ENCODE measurements at places on chromosomes 5 and 9.
A peak's percentile ranks its signal among the peaks of the same experiment; 100 is the strongest.

GRCh38 chr9:113501129-113501686 lies 37.7 kb downstream of the RGS3 start:
- no peak for DNase-seq

GRCh38 chr5:23614422-23614821 lies 107.0 kb downstream of the PRDM9 start:
- no peak for DNase-seq

DNA sequence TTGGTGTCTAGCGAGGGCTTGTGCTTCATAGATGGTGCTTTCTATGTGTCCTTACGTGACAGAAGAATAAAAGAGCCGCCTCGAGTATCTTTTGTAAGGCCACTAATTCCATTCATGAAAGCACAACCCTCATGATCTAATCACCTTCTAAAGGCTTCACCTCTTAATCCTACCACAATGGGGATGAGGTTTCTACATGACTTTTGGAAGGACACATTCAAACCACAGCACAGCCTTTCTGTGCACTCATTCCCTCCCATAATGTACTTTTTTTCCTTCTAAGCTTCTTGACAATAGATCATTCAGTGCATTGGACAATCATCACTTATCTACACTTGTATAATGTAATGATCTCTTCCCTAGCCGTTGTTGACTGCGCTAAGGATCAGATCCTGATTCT lies 774.8 kb downstream of the BRINP1 start:
- DNase-seq = no peak

DNA sequence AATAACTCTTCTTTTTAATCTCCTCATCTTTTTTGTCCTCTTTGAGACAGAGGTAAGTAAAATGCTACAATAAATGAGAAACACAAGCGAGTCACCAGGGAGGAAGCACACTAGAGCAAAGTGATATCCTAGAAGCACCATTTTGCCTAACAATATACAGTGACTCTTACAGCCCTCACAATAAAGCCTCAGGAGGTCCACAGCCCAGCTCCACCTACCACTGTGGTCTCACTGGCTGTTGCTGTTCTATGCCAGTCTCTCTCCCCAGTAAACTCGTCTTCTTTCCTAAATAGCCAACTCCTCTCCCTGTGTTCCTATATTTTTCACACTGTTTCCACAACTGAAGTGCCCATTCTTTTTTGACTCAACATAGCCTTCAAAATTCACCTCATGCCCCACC lies 44.3 kb downstream of the TNFSF15 start:
- no peak for DNase-seq

- peak; percentile 81 for DNase-seq
Measured at GRCh38 chr9:3385871-3386270, 139.9 kb downstream of the RFX3 start.

- no peak for DNase-seq
Measured at GRCh38 chr9:3823842-3824475, 298.2 kb upstream of the RFX3 start.

- DNase-seq = no peak
Measured at GRCh38 chr5:173018358-173018757, 34.8 kb downstream of the ATP6V0E1 start.

DNA sequence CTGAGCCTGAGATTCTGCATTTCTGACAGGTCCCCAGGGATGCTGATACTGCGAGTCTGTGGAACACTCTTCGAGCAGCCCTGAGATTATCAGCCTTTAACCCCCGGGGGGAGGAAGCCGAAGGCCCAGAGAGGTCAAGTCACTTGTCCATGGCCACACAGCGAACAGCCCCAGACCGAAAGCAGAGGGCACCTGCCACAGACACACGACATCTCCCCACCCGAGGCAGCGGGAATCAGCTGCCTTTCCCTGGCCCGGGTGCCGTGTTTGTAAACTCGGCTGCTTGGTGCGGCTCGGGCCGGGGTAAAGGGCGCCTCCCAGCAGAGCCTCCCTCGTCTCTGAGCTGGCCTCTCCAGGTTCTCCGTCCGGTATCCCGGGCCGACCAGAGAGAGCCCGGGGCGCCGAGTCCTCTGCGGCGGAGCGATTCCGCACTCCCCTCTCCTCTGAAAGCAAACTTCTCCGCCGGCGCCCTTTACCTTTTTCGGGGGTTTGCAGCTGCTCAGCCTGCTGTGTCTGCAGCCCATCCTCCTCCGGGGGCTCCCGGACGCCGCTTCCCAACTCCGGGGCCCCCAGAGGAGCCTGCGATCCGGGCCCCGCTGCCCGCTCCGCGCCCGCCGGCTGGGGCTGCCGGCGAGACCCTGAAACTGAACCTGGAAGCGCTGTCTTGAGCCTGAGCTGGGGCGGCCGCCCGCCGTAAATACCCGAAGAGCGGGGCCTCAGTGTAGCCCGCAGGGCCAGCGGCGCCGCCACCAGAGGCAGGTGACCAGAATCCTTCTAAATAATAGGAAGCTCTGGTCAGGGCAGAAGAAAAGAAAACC lies at the start of gene CCDC69:
TSS of gene CCDC69 (minus strand) at position 646 of the 818 bp plus-strand sequence. CDS start at position 524, 122 bp downstream.
- peak; percentile 45 for DNase-seq

- no peak for DNase-seq
Measured at GRCh38 chr9:1775230-1775629, 239.9 kb upstream of the SMARCA2 start.

GRCh38 chr9:17453751-17454150 lies 125.1 kb upstream of the SH3GL2 start:
- no peak for DNase-seq

GRCh38 chr5:36655161-36655560 lies 48.8 kb downstream of the SLC1A3 start:
- DNase-seq = peak; percentile 55

DNA sequence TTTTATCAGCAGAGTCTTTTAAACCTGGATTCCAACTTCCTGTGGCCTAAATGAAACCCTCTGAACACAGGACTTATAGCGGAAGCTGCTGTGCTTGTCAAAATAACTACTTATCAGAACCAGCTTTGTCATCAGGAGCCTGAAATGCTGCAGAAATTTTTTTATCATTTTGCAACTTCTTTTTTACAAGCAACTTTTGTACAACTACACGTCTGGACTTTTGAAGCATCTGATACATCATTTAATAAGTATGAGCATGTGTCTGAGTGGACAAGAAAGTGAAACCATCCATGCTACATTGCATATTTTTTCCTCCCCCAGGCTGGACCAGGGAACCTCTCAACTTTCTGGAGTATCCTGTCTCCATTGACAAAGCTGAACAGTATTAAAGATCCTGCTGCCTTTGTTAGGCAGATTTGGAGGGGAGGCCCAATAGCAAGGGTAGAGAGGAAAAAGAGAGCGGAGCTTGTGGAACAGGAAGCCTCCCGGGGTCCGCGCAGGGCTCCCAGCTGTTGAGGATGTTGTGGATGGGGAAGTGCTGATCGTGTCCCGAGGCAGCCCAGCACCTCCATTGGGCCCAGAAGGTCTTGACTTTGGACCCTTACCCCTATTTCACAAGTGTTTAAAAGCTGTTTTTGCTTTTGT lies 196.6 kb downstream of the MSX2 start:
- DNase-seq = no peak

- DNase-seq = no peak
Measured at GRCh38 chr9:109652112-109652511, 127.9 kb upstream of the PALM2AKAP2 start.

GRCh38 chr5:128264564-128265360 lies 181.2 kb downstream of the SLC12A2 start:
- DNase-seq = no peak

DNA sequence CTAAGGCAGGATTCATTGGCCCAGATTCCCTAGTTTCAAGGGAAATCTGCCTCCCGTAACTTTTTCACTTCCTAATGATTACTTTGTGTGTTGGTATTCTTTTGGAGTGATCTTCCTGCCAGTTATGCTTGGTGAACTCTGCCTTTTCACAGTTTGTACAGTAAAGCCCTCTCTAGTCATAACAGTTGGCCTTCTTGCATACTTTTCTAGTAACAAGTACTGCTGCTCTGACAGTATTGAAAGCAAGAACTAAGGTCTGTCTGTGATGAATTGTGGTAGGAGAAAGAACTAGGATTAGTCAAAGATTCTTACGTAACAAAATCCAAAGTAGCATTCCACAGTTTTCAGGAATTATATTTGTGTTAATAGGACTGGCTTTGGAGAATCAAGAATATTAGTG lies 1457.2 kb upstream of the WWC1 start:
- no peak for DNase-seq

- DNase-seq = no peak
Measured at GRCh38 chr5:174073122-174073660, 27.7 kb downstream of the NSG2 start.
